Activated CD4-positive, CD25-positive, alpha-beta regulatory T cell treated with anti-CD3 and anti-CD28 coated beads, Interleukin-2, amount 50 U/mL, for 72 hours (primary cell): ENCODE measurements at places on chromosomes 13 and 19.

DNA sequence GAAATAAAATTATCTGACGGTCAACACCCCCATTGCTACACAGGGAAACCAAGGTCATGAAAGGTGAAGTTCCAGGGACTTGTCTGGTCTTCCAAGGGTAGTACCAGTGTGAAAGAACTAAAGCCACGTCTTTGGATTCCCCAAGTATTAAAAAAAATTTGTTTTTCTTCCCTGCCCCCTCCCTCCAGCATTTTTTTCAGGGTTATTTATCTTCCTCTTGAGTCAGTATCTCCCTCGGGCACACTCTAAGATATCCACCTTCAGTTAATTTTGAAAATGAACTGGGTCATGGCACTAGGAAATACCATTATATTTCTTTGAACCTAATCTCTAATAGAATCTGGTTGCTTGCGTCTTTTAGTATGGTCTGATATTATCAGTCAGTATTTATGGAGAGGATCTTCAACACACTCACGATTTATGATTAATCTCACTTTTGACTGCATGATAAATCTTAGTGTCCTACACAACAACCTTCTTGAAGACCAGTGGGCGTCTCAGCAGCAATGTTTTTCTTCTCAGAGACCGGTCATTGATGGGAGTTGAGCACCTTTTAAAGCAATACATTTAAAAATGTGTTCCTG is 9.1 kb downstream of the ATP8A2 start:
- no peak for DNase-seq

DNA sequence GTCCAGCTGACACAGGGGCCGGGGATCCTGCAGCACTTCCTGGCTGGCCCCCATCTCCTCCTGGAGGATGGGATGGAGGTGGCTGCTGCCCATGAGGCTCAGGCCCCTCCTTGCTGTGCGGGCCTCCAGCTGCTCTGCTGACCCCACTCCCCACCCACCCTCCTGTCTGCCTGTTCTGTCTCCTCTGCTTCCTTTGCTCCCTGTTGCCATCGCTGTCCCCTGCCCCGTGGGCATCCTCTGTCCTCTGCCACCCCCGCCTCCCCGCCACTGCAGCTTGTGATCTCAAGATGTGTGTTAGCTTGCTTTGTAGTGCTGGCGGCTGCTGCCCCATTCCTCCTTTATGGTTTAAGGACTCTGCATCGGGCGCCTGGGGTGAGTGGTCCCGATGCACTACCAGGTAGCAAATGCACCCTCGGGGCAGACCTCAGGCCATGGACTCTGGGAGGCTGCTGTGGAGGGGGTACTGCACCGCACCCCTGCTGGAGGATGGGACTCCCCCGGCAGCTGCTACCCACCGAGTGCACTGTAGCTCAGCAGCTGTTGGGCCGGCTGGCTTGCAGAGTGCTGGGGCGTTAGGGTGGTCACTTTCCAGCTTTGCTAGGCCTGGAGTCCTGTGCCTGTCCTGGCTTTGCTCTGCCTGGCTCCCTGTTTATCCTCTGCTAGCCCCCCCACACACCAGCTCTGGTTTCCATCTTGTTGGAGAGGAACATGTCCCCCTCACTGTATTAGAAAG is 15.8 kb upstream of the C19orf33 start:
- DNase-seq, result no peak

DNA sequence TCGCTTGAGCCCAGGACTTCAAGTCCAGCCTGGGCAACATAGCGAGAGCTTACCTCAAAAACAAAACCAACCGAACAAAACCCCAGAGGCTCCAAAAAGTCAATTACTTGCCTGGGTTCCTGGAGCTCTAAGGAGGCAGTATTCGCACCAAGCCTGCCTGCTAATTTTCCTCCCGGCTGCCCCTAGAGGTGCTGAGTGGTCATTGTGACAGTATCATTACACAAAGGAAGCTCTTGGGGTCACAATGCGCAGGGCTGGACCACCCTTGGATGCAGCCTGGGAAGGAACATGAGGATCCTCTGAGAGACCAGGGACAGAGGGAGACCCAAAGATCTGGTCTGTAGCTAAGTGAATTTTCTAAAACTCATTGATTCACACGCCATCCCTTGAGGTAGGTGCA is 8.5 kb upstream of the PEX11G start:
- DNase-seq, result no peak

DNA sequence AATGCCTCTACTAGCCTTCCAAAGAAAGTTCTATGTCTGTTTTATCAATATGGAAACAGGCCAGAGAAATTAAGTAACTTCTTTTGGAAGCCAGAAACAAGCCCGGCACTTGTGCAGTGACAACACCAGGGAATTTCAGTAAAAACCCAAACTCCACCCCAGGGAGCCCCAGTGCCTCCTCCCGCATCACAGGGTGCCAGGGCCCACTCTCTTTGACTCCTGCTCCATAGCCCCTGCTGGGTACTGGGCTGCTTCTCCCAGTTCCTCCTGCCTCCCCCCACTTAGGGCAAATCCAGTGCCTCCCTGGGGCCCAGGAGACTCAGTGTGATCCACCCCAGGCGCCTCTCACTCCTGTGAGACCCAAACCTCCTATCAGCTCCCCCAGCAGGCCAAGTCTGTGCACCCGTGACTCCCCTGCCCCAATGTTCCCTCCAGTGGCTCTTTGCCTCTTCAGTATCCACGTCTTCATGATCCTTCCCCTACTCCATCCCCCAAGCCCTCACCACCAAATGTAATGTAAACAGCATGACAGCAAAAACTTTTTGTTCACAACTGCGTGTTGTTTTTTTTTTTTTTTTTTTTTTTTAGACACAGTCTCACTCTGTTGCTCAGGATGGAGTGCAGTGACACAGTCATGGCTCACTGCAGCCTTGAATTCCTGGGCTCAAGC is 2.3 kb upstream of the FFAR3 start:
- no peak for DNase-seq

DNA sequence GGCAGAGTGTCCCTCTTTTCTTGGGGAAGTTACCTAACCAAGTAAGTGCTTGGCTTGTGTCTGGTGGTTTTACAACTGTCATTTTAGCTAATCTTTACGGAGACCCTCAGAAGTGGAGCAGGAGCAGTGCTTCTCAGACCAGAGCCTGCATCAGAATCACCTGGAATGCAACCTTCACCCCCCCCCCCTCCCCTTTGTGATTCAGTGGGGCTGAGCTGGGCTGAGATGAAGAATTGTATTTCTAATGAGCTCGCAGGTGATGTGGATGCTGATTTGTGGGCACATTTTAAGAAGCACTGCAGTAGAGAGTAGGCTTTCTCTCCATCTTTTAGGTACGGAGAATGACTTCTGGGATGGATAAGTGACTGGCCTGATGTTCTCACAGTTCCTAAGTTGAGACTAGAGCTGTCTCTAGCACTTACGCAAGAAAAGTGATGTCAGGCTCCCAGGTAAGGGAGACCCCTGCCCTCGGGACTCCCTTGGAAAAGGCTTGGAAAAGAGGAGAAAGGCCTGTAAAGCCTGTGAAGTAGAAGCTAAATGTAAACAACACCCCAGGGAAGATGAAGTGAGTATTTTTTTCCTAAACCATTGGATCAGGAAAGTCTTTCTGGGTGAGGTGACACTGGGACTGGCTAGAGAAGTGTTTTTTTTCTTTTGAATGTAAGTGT is 23.3 kb upstream of the RNF113B start:
- DNase-seq, result no peak

DNA sequence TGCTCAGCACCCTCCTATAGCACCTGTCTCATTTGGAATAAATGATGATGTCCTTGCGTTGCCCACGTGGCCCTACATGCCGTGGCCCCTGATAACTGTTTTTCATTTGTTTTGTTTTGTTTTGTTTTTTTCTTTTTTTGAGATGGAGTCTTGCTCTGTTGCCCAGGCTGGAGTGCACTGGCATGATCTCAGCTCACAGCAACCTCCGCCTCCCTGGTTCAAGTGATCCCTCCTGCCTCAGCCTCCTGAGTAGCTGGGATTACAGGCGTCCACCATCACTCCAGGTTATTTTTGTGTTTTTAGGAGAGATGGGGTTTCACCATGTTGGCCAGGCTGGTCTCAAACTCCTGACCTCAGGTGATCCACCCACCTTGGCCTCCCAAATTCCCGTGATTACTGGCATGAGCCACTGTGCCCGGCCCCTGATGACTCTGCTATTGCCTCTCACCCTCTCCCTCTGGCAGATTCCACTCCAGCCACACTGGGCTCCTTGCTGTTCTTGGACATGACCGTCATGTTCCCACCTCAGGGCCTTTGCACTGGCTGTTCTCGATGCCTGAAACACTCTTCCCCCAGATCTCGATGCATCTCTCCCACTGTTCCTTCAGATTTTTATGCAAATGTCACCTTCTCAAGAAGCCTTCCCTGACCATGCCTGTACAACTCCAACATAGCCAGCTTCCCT is 7.4 kb downstream of the C5AR2 start:
- DNase-seq, result no peak

DNA sequence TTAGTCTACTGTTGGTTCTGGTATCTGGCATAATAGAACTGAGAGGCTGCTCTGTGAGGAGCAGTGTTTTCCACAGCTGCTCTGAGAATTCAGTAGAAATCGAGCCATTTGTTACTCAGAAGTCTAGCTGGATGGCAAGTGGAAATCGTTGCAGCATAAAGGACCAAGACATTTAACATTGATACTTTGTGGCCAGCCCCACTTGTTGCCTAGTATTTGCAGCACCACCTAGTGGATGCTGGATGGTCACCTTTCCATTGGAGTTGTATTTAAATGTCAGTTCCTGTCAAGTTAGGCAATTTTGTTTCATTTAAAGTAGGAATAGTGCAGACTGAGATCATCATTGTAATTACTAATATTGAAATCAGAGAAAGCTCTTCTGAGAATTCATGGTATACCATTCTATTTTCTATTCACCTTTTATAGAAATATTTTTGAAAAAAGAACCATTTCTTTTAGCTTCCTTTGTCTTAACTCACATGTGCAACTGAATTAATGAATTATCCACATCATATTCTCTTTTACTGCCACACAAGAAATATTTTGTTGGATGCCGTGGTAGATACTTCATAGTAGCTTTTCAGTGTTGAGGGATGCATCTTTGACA is 64.6 kb downstream of the PDS5B start:
- no peak for DNase-seq

GRCh38 chr19:34995551-34995950 is 4.6 kb upstream of the GRAMD1A start:
- no peak for DNase-seq

DNA sequence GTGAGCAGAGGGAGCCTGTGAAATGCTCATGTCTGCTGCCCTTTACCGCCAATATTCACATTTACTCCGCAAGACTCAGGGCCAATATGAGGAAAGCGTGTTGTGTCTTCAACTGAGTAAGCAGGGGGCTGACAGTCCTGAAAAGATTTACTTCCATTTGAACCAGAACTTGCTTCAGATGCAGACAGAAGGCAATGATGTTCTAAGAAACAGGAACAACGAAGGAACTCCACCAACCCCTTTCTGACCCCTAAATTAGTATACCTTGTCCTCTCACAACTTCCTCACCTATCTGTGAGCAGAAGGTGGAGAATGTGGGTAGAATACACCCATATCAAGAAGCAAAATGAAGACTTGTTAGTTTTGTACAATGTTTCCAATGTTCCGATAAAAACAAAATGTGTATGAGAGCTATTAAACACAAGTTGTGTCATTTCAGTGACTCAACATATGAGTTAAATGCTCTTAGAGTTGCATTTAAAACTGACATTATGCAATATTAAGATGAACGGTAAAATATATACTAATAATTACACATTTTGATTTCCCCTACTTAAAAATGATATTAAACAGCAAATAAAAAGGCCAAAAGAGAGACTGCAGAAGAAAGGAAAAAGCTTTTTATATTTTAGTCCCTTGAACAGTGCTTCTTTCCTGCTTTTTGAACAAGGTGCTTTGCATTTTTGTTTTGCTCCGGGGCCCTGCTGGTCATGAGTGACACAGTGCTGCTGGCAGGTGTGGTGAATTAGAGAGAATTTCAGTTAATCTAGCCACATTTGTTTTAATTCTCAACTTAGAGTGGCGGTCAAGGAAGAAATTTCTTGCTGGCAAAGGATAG is 16.0 kb downstream of the TMEM272 start:
- DNase-seq, result no peak
